Fibroblast of pulmonary artery (primary cell): ENCODE measurements at places on chromosomes 3 and 15.

DNA sequence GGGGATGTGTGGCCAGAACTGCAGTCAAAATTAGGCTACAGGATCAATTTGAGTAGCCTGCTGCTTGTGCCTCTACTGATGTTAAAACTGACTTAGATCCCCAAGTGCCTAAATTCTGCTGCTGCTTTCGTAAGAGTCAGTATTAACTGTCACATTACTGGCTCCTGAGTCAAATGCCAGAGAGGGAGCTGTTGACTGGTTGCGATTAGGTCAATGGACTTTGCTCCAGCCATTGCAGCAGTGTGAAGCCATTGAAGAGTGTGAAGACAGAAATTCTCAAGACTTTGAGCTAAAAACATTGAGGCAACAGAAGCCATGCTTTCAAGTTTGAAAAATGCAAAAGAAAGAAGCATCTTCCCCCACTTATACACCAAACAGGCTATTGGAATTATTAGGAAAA is 151.1 kb upstream of the MITF start:
- DNase-seq = no peak

DNA sequence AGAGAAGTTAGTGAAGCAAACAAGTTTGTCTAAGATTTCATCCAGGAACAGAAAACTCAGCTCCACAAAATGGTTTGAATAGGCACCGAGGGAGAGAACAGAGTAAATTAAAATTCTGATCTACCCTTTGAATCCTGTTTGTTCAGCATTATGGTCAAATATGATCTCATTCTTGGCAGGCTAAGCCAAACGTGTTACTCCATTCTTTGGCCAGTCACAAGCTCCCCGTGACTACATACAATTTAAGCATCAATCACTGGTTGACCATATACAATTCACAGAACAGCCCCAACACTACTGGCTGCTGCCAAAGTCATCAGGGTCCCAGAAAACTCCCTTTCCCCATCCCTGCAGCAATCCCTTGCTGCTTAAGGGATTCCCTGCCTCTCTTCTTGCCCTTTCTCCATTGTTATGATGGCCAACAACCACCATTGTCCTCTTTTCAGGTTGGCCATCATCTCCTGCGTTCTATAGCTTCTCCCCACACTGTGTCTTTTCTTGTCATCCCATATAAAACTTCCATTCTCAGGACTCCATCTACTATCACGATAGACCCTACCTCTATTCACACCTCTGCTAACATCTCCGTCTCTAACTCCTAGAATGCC is 46.3 kb downstream of the GOLIM4 start:
- peak; percentile 76 for DNase-seq

- no peak for DNase-seq
Observed at GRCh38 chr3:10423171-10423882, 82.1 kb downstream of the ATP2B2 start.

- no peak for DNase-seq
Observed at GRCh38 chr3:97694876-97695275, 69.7 kb upstream of the ARL6 start.

DNA sequence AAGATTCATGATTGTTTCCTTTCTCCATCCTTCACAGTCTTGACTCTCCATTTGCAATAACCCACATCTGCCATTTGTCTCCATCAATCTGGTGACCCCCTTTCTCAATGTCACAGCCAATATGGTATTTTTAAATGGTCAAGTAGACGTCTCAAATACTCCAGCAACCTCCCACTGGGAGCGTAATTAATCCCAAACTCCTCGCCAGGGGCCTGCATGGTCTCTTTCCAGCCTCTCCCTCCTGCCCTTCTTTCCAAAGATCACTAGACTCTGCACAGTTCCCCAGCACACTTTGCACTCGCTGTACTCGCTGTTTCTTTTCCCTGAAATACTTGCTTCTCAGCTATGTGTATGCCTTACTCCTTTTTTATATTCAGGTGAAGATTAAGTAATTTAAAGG is 115.3 kb downstream of the PLCH1 start:
- DNase-seq = no peak

DNA sequence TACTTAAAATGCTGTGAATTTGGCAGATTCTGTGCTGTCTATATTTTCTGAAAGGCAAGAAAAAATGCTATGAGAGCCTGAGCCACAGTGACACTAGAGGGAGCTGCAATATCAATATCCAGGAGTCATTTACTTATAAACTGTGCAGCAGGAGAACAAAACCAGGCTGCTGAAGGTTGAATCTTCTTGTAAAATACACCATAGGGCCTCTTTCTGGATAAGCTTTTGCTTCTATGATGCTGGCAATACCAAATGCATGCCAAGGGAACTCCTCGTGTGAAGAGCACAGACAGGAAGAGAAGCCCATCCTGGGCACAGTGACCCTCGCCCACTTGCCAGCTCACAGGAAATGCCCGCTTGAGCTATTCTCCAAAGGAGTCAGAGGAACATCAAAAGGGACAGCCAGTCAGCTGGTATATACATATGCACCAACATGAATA is 48.0 kb upstream of the TSPAN3 start:
- DNase-seq = peak; percentile 89

DNA sequence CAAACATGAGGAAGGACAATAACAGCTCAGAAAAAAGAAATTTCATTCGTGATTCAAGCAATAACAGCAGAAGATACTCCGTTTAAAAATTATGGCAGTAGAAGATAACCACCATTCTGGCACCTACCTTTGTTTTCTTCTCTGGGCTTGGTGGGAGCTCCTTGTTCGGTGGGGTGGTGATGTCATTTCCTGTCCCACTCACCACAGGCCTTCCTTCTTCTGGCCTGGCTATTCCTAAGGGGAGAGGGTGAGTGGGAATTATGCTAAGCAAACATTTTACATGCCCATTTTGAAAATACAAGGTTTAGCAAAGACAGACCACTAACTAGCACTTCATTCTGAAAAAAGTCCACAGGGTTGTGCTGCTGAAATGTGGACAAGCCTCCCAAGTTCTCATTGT is 74.4 kb downstream of the DHX30 start:
- DNase-seq = peak; percentile 31

- no peak for DNase-seq
Observed at GRCh38 chr3:116291141-116291540, 154.1 kb downstream of the LSAMP start.

DNA sequence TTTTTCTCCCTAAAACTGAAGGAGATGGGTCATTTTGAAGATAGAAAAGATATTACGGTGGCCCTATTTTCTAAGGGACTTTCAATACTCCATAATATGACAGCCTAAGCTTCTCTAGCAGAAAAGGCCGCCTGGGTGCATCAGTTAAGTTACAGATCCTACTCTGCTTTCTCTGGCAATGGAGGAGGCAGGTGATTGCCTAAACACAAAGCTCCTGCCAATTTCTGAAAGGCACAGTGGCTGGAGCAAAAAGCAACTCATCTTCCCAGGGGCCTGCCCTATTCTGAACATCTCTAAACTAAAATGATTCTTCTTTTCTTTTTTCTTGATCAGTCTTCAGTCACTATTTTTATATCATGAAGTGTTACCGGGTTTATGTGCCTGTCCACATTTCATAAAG is 276.7 kb downstream of the CNTN4 start:
- no peak for DNase-seq
